Thyroid gland (tissue), 4 donors: ENCODE measurements at places on chromosomes 5 and 9. TPM values are rescaled to one million over a fixed set of nuclear protein-coding genes. Genes with fewer than 3 reads are reported as not detected.

GRCh38 chr5:67434466-67434865 is 237.9 kb upstream of the CD180 start:
- DNase-seq: no peak

DNA sequence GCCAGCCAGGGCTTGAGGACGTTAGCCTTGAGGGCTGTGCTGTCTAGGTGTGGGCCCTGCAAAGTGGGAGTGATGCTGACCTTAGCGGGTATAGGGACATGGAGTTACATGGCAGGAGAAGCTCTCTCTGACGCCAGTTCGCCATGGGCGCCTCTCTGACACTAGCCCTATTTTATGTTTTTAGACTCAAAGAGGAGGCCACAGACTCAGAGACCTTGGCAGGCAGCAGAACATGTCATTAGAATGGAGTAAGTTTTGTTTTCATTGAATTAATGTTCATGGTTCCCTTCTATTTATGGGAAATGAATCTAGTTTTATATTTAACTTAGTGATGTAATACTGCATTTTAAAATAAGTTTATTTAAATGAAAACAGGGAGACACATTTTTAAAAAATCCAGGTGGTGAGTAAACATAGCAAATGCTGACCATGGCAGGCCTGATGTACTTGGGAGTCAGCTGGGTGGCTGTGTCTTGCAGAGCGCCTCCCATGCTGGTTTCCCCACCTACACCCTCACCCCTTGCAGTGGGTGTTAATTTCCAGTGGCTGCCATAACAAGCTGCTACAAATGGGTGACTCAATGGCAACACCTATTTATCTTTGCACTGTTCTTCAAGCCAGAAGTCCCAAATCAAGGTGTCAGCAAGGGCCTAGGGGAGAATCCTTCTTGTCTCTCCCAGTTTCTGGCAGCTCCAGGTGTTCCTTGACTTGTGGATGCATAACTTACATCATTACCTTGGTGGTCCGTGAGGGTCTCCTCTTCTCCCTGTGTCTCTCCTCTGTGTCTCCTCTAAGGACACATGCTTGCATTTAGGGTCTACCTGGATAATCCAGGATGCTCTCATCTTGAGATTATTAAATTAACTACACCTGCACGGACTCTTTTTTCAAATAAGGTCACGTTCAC is 25.6 kb upstream of the GFPT2 start:
- no peak for DNase-seq

Gene PIGO
- 43.4 TPM for total RNA-seq

GRCh38 chr5:88707216-88707965 is 175.6 kb downstream of the MEF2C start:
- no peak for DNase-seq

Gene IRX4
- not detected for total RNA-seq

Gene FRRS1L
- 11.2 TPM for total RNA-seq

DNA sequence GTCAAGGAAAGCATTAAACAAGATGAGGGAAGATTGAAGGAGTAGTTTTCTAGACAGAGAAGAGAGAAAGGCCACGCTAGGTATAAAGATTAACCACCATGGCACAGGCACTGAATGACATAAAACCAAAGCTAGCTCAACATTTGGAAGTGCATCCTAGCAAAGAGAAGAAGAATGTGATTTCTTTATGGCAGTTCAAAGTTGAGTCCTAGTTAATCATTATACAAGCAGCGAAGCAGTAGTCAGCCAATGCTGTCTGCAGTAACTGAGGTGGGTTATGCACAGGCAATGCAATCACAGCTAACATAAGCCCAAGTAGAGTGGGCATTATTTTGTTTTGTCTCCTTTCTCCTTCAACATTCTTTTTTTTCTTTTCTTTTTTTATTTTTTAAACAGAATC is 24.0 kb upstream of the ANKRD31 start:
- DNase-seq: no peak

DNA sequence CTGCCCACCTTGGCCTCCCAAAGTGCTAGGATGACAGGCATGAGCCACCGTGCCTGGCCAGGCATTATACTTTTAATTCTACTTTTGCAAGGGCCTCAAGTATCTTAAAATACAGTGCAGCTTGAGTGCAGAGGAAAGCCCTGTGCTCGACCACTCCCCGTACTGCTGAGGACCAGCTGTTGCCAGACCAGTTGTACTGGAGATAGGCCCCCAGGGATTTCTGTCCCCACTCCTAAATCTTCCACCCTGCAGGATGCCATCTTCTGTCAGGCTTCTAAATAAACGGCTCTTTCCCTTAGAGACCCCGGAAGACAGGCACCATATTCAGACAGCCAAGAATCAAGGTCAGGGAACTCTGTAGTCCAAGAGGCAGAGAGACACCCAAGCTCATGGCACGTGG is 16.6 kb upstream of the PSMD5 start:
- no peak for DNase-seq

- no peak for DNase-seq
Observed at GRCh38 chr5:111655169-111655924, 101.6 kb downstream of the NREP start.

Gene RLN2
- not detected for total RNA-seq

DNA sequence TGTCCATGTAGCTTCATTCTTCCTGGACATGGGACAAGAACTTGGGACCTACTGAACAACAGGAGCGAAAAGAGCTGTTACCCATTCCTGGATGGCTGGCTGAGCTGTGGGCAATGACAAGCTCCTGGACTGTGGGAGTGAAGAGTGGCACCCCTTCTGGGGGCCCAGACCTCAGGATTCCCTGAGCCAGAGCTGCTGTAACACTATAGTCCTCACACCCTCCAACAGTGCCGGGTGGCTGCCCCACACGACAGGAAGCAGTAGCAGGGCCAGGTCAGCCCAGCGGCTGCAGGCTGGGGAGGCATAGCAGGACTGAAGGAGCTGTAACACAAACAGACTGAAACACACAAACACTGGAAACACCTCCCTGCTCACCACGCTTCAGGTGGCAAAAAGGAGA is 169.7 kb upstream of the IRX2 start:
- DNase-seq: no peak

- DNase-seq: no peak
Observed at GRCh38 chr9:35609820-35610163, 4.7 kb downstream of the TESK1 start.

DNA sequence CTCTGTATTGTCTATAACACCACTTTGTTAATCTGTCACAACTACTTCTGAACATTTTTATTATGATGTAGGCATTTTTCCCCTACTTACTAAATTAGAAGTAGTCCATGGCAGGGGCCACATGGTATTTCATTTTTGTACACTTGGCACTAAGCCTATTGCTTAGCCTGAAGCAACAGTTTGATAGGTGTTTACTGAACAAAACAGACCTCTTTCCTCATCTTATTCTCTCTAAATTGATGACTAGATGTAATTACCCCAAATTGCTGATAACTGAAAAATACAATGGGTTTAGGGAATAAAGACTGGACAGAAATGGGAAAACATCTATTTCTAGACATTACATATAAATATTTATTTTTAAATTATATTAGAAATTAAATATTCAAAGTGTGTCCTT is 633.8 kb downstream of the SLCO4C1 start:
- DNase-seq: no peak

DNA sequence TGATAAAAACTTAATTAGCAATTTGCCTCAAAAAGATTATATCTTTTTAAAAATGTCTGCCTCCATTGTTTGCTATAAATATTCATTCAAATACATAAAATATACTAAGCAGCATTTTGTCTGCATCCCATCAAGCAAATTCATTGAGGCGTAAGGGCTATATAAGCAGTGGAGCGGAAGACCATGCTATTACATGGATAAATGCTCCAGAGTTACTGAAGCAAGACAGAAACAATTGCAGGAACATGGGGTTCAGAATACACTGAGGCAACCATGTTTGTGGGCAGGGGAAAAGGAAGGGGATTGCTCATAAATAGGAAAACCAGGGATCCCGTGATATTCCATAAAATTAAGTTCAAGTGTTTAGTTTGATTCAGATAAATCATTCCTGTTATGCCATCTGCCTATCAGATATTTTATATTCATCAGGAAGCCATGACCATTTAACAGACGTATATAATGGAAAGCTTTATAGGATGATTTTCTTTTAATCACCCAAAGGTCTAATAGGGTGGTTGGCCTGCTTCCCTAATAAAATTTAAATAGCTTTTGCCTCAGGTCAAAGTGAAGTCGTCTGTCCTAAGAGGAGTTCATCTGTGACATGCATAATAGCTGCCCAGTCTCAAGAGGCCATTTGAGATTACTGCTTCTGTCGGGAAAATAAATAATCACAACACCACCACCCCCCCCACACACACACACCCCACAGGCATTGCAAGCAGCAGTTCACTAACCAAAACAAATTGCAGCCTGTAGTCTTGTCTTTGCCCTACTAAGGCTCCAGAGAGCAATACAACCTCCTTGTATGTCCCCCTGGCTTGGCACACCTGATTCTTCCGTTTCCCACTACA is 105.2 kb downstream of the RASEF start:
- peak; percentile 29 for DNase-seq

DNA sequence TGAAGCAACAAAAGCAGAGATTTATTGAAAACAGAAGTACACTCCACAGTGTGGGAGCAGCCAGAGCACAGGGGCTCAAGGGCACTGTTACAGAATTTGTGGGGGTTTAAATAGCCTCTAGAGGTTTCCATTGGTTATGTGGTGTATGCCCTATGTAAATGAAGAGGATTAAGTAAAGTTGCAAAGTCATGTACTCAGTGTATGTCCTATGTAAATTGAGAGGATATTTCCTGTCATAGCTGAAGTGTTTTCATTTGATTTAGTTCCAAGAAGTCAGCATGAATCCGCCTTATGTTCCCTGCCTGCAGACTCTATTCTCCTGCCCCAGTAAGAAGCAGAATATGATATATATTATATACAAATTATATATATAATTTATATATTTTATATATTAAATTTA is 966.0 kb upstream of the COX7C start:
- no peak for DNase-seq

DNA sequence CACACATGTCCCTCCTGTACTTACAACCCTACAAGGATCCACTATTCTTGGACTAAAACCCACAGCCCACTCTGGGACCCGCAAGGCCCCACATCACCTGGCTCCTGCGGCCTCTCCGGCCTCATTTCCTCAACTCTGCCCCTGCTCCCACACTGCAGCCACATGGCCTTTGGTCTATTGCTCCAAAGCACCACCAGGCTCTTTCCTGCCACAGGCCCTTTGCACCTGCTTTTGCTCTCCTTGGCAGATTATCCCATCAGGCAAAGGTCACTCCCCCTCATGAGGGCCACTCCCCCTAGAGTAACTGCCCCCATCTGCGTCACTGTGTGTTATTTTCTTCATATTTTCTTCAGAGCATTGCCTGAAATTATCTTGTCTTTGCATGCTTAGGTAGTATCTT is 26.1 kb upstream of the CPLX2 start:
- DNase-seq: no peak

Gene NR2F1-AS1
- 4.1 TPM for total RNA-seq

Gene IFNA2
- total RNA-seq: not detected

Gene CCDC69
- 13.5 TPM for total RNA-seq

GRCh38 chr9:589723-590122 is 251.8 kb upstream of the DMRT1 start:
- no peak for DNase-seq

DNA sequence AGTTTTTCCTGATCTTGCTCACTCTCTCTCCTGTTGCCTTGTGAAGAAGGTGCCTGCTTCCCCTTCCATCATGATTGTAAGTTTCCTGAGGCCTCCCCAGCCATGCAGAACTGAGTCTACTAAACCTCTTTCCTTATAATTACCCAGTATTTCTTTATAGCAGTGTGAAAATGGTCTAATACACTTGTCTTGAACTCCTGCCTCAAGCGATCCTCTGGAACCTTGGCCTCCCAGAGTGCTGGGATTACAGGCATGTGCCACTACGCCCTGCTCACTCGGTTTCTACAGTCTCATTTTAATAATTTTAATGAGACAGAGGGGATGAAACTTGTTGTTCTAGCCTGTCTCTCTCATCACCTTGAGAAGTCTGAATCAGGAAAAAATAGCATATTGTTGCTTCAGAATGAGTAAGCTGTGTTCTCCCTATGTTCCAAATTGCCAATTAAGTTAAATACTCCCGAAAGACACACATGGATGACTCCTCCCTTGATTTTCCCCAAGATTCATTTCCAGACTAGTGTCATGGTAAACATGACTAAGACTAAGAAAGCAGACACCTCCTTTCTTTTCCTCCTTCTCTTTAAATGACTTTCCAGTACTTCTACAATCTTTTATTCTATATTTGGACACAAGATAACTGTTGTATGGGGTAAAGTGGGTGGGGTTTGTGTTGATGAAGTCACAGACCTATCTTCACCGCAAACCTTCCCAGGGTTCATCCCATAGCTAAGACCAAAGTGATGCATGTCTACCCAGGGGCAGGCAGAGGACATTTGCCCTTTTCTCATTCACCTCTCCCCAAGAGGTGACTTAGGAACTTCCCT is 7.8 kb upstream of the DNAJC18 start:
- DNase-seq: no peak

- DNase-seq: no peak
Observed at GRCh38 chr5:117249086-117249815, 674.6 kb upstream of the SEMA6A start.

DNA sequence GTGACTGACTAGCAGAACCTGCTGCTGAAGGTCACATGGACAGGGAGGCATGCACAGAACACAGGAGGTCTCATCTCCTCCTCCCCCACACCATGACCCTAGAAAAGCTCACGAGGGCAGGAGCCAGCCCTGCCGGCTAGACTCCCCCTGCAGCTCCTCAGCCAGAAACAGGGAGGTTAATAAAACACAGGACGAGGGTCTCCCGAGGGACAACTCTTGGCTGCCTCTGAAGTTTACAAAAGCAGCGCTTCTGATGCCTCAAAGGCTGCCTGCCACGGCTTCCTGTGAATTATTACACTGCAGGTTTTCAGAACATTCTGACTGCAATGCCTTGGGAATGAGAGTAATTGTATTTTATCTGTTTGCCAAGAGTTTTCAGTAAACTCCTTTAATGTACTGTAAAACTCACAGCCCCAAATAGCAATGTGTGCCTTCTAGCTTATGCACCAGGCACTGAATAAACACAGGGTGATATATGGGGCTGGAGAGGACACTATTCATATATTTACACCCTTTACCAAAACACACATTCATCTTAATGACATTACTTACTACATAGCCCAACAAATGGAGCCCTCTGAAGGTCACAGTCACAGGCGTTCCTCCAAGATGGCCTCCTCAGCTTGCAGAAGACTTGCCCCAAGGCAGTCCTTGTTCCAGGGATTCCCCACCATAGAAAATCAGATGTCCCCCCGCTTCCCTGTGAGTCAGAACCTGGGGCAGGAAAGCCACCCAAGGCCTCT is 83.7 kb downstream of the C5orf15 start:
- no peak for DNase-seq

DNA sequence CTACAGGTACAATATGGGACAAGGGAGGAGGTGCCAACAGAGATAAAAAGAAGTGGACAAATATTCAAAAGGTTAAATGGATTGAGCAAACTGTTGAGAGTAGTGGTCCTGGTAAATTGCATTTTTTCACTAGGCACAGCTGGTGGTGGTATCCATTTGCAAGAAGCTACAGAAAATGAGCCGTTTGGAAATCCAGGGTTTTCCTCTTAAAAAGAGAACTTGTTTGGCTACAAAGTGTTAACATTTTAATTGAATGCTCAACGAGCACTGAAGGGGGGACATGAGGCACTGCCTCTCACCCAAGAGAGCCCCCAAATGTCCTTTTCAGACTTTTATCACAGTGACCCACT is 491 bp upstream of the ZCCHC9 start:
- no peak for DNase-seq
